ENCODE measurements at places on chromosomes 5 and 9.

DNA sequence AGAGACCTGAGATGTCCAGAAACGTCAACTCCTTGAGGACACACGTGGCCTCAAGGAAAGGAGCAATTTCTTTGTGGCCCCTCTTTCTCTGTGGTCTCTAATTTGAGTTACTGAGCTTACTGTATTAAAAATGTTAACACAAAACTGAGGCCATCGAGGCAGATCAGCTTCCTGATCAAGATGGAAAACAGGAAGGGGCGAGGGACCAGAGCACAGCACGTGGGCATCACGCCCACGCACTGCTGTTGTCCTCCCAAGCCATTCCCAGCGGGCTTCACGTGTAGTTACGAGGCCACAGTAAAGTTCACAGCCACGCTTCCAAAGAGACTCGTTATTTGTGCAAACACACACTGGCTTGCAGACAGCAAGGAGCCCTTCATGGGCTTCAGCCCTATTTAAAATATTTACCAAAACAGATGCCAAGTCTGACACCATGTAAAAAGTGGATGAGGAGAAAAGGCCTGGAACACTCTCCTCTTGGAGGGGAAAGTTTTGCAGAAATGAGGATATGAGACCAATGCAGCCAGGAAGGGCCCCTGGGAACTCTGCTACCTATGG is 149.5 kb downstream of the ROR2 start:
- no peak for DNase-seq

DNA sequence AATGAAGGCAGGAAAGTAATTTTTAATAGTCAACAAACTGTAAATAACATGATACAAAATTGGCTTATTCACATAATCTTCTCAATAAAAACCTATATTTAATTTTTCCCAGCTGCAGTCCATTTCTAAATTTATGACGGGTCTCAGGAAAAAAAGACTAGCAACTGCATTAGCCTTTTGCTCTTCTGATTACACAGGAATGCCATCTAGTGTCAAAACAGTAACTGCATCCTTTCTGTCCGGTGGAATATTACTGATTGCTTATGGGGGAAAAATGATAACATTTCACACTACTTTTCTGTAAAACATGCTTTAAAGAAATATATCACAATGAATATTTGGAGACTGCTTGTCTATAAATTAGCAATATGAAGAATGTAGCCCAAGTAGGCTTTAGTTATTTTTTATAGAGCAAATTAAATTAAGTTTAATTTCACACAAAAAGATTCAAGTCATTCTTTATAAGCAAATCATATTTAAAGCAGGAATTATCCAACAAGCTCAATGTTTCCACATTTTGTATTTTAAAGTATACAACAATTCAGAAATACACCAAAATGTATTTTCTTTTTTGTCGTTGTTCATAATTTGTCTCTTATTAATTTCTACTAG is 534.7 kb downstream of the CDH10 start:
- no peak for DNase-seq

GRCh38 chr5:64145216-64145895 is 20.3 kb upstream of the RNF180 start:
- no peak for DNase-seq

GRCh38 chr9:107240260-107240659 is 42.8 kb upstream of the RAD23B start:
- no peak for DNase-seq

DNA sequence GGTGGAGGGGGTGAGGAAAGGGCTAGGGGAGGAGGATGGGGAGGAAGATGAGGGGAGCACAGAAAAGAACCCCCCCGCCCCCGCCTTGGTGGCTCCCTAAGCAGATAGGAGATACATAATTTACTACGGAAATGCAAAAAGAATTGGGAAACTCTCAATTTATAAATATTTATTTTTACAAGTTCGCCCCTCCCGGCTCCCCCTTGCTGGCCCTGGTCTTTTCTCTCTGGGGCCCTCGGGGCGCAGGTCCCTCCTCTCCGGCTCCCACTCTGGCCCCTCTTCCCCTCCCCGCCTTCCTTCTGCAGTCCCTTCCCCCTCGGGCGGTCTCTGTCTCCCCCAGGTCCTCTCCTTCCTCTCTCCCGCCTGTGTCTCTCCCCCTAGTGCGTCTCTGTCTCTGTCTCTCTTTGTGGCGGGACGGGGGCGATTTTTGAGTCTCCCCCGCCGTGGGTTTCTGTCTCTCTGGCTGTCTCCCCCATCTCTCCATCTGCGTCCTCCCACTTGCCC is 173.6 kb upstream of the IER5L start:
- DNase-seq: no peak

- DNase-seq: no peak
Measured at GRCh38 chr9:9283159-9283986, 1329.4 kb downstream of the PTPRD start.

- no peak for DNase-seq
Measured at GRCh38 chr5:54520940-54521339, 3.4 kb downstream of the SNX18 start.

Measured in cerebellar nuclear complex (tissue), 1 donor.